ENCODE measurements at places on chromosomes 12 and 14.

GRCh38 chr12:27823038-27823437 lies 43.0 kb upstream of the MANSC4 start:
- no peak for DNase-seq

- no peak for DNase-seq
Measured at GRCh38 chr12:3896356-3896755, 23.2 kb upstream of the PARP11 start.

- no peak for DNase-seq
Measured at GRCh38 chr12:84767079-84767478, 145.5 kb downstream of the SLC6A15 start.

DNA sequence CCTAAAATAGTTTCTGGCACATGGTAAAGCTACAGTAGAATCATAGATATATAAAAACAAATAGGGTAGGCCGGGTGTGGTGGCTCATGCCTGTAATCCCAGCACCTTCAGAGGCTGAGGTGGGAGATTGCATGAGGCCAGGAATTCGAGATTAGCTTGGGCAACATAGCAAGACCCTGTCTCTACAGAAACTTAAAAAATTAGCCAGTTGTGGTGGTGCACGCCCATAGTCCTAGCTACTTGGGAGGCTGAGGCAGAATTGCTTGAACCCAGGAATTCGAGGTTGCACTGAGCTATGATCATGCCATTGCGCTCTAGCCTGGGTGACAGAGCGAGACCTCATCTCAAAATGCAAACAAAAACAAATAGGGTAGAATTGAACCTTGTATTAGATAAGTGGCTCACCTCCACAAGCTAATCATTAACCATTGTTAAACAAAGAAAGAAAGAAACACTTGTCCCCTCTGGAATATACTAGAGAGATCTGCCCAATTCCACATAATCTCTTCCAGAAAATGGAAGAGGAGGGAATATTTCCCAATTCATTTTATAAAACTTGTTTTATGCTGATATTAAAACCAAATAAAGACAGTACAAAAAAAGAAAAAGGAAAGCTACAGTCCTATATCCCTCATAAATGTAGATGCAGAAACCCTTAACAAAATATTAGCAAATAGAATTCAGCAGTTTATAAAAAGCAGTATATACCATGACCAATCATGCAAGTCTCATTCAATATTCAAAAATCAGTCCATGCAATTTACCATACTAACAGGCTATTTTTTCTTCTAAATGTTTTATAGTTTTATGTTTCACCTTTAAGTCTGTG lies 22.7 kb upstream of the DHRS2 start:
- DNase-seq, result no peak

- no peak for DNase-seq
Measured at GRCh38 chr14:56153267-56153666, 35.1 kb downstream of the PELI2 start.

DNA sequence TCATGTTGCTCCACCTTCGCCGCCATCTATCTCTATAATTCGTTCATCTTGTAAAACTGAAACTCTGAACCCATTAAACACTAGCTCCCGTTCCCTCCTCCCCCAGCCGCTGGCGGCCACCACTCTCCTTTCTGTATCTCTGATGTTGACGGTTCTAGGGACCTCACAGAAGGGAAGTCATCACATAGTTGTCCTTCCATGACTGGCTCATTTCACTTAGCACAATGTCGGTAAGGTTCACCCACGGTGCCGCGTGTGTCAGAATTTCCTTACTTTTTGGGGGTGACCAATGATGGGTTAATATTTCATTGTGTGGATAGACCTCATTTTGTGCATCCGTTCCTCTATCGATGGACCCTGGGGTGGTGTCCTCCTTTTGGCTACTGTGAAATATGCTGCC lies 2.0 kb upstream of the CACNA2D4 start:
- DNase-seq, result no peak

- no peak for DNase-seq
Measured at GRCh38 chr14:65268594-65268993, 143.9 kb upstream of the FUT8 start.

- no peak for DNase-seq
Measured at GRCh38 chr14:93906341-93907329, 20.5 kb upstream of the FAM181A start.

GRCh38 chr12:93098077-93098476 lies 169.0 kb upstream of the EEA1 start:
- DNase-seq, result peak; percentile 10

- DNase-seq, result no peak
Measured at GRCh38 chr12:10368206-10369171, 21.4 kb downstream of the KLRK1 start.

DNA sequence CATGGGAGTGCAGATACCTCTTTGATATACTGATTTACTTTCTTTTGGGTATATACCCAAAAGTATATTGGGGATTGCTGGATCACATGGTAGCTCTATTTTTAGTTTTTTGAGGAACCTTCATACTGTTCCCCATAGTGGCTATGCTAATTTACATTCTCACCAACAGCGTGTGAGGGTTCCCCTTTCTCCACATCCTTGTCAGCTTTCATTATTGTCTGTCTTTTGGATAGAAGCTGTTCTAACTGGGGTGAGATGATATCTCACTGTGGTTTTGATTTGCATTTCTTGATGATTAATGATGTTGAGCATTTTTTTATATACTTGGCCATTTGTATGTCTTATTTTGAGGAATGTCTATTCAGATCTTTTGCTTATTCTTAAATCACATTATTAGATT lies 44.1 kb upstream of the JDP2 start:
- no peak for DNase-seq

DNA sequence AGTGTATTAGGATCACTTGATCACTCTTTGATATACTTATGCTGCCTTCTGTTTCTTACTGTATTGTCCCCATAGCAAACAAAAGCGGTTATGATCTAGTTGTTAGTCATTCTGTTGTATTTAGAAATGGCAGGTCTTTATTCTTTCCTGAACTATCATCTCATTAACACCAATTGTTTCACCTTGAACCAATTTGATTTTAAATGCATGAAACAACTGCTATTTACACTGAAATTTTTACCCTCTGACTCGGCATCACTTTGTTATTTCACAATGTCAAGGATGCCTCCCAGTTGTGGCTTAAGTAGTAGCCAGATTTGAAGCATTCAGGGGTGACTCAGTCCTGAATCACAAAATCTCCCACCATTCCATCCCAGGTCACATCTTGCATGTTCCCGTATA lies 303.5 kb downstream of the EGLN3 start:
- DNase-seq, result no peak

GRCh38 chr12:127516467-127516866 lies 750.5 kb upstream of the TMEM132C start:
- no peak for DNase-seq

DNA sequence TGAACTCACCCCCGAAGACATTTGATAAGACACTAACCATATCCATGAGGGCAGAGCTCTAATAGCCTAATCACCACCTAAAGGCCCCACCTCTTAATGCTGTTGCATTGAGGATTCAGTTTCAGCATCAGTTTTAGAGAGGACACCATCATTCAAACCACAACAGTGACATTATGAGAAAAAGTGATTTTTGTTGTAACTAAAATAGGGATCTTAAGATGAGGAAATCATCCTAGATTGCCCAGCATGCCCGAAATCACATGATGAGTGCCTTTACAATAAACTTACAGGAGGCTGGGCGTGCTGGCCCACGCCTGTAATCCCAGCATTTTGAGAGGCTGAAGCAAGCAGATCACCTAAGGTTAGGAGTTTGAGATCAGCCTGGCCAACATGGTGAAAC lies 9.7 kb upstream of the GLT1D1 start:
- no peak for DNase-seq

DNA sequence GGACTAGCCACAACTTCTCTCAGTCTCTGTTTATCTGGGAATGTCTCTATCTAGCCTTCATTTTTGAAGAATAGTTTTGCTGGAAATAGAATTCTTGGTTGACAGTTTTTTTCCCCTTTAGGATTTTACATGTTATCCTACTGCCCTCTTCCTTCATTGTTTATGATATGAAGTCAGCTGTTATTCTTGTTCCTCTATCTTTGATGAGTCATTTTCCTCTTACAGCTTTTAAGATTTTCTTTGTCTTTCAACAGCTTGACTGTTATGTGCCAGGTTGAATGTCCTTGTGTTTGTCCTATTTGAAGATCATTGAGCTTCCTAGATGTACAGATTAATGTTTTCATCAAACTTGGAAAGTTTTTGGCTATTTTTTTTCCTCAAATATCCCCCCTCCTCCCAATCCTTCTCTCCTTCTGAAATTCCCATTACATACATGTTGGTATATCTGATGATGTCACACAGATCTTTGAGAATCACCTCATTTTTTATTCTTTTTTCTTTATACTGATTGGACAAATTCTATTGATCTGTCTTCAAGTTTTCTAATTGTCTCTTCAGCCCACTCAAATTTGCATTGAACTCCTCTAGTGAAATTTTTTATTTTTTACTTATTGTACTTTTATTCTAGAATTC lies 4.5 kb upstream of the GOLGA5 start:
- DNase-seq, result no peak

DNA sequence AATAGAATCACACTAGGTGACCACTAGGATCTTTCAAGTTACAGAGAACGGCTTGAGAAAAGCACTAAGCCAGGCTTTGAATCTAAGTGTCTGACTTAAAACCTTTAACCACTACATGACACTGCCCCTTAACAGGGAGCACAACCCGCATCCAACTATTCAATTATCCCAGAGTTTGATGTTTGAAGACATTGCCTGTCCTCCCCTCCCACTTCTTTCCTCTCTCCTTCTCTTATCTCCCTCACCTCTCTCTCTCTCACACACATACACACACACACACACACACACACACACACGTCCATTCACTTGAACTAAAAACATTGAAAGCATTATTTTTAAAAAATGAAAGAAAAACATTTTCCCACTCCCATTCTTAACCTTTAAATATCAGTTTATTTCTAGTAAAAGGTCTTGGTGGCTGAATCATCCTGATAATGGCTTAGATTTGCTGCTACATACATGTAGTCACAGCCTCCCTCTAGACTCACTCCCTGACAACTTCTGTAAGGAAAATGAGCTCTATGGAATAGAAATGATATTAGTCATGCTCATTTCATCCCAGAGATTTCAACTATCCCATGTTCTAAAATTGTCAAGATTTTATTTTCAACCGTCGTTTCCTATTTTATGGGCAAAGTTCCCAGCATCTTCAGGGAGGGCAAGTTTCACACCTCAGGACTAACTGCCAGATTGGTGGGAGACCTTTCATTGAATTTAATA lies 53.5 kb upstream of the RAP1B start:
- DNase-seq, result no peak

GRCh38 chr12:22712083-22712482 lies 87.1 kb downstream of the ETNK1 start:
- DNase-seq, result no peak

DNA sequence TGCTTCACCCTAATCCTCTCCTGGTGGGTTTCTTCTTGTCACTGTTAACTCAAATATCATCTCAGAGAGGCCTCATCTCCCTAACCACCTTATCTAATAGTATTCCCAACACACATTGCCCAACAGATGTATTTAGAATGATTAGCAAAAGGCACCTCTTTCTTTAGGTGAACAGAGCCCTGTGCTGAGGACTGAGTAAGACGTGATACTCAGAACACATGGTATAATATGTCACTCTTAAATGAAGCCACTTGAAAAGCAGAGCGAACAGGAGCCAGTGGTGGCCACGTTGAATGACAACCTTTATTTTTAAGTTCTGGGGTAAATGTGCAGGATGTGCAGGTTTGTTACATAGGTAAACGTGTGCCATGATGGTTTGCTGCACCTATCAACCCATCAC lies 1.5 kb upstream of the KSR2 start:
- DNase-seq, result no peak

GRCh38 chr12:27163048-27163715 lies 80.8 kb upstream of the C12orf71 start:
- no peak for DNase-seq

DNA sequence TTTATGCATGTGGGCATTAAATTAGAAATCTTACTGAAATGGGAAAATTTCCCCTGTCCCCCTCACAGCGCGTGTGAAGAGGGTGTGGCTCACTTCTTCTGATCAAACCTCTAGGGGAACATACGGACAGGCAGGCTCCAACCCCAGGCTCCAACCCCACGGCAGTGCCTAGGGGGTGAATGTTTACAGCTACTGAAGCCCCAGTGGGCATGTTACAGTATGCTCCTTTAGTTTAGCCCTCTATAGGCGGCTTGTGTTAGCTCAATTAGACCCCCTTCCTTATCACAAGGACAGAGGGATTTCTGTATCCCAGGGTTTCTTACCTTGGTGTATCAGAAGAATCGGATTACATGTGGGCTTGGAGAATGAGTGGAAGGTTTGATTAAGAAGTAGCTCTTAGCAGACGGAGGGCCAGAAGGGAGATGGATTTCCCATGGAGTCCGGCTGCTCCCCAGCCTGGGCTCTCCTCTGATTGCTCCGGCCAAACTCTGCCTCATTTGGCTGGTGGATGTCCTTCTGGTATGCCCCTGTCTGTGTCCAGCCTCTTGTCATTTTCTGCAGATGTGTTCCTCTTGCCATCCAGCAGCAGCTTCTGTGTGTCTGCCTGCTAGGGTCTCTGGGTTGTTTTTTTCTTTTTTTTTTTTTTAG lies 223.7 kb downstream of the TMTC2 start:
- no peak for DNase-seq

DNA sequence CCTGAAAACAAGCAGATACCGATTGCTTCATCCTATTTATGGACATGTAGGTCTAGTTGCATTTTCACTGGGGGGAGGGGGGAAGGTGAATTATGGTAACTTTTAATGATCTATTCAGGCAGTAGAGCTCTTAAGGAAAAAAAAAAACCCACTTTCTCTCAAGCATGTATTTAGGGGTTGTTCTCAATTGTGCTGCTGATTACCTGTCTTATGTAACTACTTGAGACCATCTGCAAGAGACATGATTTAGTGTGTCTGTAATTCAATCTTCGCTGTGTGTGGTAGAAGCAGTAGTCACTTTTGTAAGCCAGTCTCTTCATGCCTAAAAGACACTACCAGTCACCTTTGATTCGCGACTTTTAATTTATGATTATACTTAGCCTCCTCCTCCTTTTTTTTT lies 8.9 kb downstream of the CALM1 start:
- DNase-seq, result no peak

DNA sequence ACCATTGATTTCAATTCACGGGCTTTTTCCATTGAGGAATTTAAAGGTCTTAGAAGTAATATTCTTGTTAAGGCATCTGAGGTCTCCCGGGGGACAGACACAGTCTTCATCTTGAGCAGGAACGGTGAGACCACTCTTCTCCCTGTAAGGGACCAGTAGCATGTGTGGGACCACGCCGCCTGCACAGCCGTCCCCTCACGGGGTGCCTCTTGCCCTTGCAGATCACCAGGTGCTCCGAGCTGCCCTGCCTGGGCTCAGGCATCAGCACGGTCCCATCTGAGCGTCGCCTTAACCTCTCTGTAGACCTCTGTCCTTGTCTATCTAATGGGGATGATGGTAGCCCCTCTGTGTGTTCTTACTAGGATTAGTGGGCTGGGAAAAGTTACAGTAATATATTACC lies 74.1 kb downstream of the PPP2R5C start:
- DNase-seq, result no peak

- no peak for DNase-seq
Measured at GRCh38 chr12:106220536-106220935, 27.3 kb downstream of the CKAP4 start.
